ENCODE measurements at places on chromosomes 3 and 15.

GRCh38 chr15:66065325-66065724, 188.2 kb downstream of the MEGF11 start:
- DNase-seq = no peak

- no peak for DNase-seq
Measured at GRCh38 chr15:41578736-41579383, 19.8 kb downstream of the TYRO3 start.

DNA sequence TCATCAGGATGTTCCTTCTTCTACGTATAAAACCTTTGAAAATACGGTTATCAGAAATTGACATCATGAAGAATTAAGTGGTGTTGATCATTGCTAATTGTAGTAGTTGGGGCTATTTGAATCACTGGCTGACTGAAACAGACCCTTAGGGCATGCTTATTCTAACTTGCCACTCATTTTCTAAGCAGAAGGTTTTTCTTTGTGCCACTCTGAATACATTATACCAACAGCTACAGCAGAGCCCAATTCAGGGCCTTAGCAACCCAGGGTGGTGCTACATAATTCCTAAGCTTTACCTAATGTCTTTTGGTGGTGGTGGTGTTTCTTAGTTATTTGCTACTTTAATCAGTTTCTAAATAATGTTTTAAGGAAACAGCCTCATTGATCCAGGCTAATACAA, 524.2 kb downstream of the NLGN1 start:
- no peak for DNase-seq

GRCh38 chr3:147267434-147267833, 138.9 kb downstream of the ZIC4 start:
- no peak for DNase-seq

DNA sequence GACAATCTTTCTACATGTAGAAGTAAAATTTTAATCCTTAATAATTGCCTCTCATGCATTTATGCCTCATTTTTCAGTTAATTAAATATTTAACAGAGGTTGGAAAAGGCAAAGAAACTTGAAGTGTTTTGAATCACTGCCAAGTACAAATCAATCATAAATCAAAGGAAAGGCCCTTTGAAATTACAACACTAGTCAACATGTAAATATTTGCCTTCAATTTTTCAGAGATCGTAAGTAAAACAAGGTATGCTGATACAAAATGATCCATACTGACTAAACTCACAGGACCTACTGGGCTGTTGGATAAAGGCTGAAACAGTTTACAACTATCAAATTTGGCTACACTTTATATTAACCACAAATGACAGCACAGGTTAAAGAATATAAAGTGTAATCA, 33.9 kb downstream of the ZBBX start:
- DNase-seq = no peak

DNA sequence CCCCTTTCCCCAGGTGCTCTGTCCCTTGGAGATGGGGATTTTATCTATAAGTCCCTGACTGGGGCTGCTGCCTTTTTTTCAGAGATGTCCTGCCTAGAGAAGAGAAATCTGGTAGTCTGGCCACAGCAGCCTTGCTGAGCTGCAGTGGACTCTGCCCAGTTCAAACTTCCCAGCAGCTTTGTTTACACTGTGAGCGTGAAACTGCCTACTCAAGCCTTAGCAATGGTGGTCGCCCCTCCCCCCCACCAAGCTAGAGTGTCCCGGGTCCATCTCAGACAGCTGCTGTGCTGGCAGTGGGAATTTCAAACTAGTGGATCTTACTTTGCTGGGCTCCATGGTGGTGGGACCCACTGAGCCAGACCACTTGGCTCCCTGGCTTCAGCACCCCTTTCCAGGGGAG, 38.9 kb downstream of the TMEM266 start:
- no peak for DNase-seq

- no peak for DNase-seq
Measured at GRCh38 chr3:65894679-65895453, 143.9 kb downstream of the MAGI1 start.

DNA sequence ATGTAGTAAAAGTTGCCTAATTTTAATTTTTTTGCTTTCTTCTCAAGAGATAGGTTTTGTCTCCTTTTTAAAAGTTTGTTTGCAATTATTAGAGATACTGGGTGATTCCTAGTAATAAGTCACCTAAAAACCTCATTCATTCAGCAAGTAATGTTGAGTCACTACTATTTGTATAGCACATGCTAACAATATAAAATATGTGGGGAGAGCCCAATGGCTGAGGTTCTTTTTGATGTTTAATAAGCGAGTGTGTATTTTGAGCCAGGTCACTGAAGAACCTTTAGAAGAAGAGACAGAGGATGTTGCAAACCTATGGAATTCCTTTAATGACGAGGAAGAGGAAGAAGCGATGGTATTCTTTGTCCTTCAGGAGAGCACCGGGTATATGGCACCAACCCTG, 123.7 kb upstream of the CHRM5 start:
- DNase-seq = no peak

DNA sequence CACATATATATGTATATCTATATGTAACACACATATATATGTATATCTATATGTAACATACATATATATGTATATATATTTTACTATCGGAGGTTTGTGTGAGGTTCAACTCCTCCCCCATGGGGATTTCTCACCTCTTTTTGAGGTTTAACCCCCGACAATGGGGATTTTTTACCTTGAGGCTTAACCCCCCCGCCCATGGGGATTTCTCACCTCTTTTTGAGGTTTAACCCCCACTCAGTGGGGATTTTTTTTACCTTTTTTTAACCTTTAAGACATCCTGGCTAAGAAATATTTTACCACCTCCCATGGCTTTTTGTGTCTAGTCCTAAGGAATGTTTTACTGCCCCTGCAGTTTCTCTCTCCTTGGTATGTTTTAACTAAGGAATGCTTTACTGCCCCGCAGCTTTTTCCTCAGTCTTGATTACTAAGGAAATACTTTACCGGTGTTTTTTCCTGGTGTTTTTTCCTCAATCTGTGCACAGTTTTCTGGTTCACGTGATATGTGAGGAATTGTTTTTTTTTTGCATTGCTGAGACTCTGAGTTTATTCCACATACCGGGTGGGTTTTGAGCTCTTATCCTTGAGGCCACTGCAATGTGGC, 185.2 kb downstream of the KLF13 start:
- peak; percentile 46 for DNase-seq

- no peak for DNase-seq
Measured at GRCh38 chr15:49815950-49816349, 195.1 kb downstream of the DTWD1 start.

DNA sequence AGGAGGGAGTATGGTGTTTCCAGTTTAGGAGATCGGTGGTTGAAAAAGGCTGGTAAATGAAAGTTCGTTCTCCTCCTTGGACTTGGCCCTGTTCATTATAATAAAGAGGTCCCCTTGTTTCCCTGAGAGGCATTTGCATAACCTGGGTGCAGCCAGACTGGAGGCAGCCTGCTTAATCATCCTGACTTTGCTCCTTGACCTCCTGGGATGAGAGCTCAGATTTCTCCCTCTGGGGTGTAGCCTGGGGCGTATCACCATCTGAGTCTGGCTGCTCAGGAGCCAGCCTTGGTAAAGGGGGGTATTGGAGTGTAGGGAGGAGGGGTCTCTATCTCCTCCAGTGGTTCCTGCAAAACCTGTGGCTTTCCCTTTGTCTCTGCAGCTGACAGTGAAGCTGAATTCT, 21.3 kb upstream of the ACAD9 start:
- DNase-seq = no peak

DNA sequence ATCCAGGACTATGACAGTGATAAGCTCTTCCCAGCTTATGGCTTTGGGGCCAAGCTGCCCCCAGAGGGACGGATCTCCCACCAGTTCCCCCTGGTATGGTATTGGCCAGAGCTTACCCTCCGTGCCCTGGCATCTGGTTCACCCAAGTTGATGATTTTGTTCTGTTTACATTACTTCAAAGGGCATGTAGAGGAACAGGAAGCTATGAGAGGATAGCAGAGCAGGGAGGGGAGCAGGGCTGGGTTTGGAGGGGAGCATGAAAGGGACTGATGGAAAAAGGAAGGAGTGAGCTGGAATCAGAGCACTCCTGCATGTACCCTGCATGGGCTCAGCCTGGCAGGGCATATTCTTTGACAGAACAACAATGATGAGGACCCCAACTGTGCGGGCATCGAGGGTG, 13.4 kb upstream of the BRPF1 start:
- no peak for DNase-seq

DNA sequence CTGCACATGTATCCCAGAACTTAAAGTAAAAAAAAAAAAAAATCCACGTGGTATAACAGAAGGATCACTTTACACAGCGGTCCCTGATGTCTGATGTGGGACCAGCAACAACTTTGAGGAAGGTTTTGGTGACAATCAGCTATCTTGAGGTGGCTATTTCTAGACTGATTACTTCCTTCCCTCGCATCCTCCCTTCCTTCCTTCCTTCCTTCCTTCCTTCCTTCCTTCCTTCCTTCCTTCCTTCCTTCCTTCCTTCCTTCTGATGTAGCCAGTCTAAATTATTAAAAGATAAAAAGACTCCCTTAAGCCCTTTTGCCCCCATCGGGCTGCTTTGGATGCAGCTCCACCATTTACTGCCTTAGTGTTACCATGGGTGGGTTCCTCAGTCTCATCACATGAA, 14.9 kb downstream of the SORD start:
- DNase-seq = no peak

DNA sequence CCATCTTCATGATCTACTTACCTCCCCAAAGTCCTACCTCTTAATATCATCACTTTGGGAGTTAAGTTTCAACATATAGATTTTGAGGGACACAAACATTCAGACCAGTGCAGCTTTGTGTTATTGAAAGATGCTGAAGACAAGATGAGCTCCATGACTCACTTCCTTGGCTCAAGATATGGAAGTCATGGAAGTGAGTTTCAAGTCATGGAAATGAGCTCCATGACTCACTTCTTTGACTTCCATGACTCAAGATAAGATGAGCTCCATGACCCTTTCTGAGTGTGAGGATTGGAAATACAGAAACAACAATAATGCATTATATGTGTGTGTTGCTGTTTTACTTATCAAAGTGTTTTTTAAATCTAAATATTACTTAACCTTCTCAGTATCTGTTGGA, 170.2 kb upstream of the TPRG1 start:
- DNase-seq = no peak

DNA sequence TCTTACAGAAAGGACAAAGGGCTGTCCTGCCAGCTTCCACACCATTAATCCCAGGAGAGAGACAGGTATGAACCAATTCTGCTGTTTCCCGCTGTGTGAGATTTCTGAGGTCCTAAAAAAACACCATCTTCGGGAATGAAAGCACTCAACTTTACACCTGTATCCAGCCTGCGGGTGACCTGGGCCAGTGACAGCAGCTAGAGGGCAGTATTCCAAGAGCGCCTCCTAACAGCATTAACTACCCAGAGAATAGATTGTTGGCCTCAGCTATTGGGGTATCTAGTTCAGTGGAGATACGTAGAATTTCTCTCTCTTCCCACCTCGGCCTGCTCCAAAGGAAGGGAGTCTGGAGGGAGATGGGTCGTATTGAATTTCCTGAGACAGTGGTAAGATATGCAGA, 55.1 kb downstream of the WDR76 start:
- no peak for DNase-seq

DNA sequence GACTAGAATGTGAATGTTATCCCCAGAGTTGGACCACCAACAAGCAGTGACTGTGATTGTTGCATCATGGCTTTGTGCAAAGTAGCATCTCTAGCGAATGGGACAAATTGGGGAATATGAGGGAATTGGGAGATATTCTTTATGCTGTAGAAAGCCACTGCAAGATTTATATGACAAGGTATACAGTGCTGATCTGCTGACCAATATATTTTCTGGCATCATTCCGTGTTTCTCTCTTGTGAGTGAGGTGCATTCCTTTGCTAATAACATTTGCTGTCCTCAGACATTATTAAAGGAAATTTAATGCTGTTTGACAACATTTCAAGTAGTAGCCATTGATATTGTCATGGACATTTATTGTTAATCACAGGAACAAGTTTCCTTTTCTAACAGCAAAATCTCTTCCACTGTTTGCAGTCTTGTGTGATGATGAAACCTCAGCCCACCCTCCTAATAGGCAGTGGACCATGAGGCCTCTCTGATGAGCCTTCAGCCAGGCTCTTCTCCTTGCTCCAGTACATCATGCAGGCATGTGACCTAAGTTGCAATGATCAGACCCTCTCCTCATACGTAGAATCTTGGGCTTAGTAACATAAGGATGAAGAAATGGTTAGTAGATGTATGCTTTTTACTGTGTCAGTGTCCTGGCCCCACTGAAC, 16.1 kb downstream of the CNTN4 start:
- DNase-seq = no peak

- no peak for DNase-seq
Measured at GRCh38 chr15:91956026-91956723, 102.7 kb downstream of the SLCO3A1 start.

GRCh38 chr15:47689660-47690059, 27.6 kb upstream of the SEMA6D start:
- no peak for DNase-seq

GRCh38 chr15:101181349-101181748, 70.5 kb downstream of the CHSY1 start:
- DNase-seq = no peak

GRCh38 chr3:31361371-31362273, 171.1 kb upstream of the STT3B start:
- DNase-seq = no peak

DNA sequence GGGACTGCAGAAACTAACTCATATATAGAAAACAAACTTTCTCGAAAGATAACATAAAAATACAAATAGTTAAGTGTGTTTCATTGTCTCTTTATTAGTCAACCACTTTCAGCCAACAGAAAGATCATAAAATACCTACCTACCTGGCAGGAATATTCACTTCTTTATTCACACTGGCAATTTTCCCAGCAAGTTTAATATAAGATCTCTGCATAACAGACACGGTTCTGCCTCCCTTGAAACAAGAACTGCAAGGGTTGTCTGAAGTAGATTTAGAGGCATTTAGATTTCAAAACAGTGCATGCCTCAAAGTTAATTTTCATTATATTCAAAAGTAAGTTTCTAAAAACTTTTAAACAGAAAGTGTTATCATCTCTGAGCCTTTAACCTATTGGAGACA, 7.1 kb downstream of the NPTN start:
- no peak for DNase-seq

DNA sequence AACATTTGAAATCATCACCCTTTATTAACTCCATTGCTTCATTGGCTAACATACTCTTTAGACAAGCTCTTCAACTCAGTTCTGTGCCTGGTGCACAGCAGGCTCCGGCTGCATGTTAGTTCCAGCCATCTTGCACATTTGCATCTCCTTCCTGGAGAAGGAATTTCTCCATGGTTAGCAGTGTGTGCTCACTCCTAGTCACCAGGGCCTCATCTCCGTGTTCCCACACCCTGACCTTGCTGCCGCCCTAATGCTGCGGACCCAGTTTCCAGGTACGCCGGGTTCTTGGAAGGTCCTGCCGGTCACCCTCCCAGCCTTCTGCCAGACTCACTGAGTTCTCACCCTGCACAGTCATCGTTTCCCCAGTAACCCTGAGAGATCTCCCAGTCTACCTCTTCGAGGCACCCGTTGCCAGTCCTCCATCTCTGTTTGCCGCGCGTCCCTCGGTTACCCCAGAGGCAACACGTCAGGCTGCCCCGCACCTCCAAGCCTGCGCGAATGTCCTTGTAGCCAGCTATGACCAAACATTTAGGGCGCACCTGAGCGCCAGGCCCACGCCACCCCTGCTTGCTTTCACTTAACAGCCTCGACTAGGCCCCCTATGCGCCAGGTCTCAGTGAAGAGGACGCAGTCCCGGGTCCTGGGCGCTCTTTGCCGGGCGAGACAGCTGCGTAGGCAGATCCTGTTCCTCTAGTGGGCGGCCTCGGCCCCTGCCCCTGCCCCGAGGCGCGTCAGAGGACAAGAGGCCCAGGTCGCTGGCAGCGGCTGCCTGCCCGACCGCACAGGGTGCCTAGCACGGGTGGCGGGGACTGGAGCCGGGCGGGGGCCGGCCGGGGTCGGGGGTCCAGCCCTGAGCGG, 747 bp upstream of the ZNF592 start:
- DNase-seq = peak; percentile 60

Measured in effector memory CD4-positive, alpha-beta T cell (primary cell).